Lower lobe of right lung (tissue), 2 donors: ENCODE measurements at places on chromosomes 6 and 20.

DNA sequence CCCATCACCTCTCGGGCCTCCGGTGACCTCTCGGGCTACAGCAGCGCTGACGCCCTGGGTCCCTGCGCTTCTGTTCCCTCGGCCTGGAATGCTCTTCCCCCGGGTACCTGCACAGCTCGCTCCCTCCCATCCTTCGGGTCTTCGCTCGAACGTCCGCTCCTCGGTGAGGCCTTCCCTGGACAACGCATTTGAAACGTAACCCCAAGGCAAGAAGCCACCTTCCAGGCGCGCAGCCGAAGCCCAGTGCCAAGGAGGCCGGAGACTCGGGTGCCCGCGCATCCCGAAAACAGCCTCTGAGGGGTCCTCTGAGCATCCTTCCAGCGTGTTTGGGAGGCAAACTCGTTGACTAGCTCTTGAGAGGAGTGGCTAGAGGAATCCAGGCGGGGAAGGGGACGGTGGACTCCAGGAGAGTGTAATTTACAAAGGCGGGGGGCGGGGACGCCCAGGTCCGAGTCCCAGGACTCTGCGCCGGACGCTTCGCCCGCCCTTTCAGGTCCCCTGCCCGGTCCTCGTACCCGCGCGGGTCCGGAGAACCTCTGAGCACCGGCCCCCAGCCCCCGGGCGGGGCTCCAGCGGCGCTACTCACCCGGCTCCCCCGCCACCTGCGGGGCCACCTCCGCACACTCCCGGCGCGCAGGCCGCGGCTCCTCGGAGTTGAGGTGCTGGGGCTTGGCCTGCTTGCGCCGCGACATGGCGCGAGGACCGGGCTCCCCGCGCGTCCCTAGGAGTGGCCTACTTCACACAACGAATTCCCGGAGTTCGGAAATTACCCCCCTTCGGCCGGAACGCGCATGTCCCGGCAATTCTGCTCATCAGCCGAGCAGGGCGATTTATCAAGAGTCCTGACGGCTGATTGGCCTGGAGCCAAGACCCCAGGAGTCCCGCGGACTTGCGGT is 86.8 kb downstream of the ZFP64 start:
- DNase-seq = no peak

GRCh38 chr6:54710456-54710855 is 136.1 kb upstream of the FAM83B start:
- no peak for DNase-seq

DNA sequence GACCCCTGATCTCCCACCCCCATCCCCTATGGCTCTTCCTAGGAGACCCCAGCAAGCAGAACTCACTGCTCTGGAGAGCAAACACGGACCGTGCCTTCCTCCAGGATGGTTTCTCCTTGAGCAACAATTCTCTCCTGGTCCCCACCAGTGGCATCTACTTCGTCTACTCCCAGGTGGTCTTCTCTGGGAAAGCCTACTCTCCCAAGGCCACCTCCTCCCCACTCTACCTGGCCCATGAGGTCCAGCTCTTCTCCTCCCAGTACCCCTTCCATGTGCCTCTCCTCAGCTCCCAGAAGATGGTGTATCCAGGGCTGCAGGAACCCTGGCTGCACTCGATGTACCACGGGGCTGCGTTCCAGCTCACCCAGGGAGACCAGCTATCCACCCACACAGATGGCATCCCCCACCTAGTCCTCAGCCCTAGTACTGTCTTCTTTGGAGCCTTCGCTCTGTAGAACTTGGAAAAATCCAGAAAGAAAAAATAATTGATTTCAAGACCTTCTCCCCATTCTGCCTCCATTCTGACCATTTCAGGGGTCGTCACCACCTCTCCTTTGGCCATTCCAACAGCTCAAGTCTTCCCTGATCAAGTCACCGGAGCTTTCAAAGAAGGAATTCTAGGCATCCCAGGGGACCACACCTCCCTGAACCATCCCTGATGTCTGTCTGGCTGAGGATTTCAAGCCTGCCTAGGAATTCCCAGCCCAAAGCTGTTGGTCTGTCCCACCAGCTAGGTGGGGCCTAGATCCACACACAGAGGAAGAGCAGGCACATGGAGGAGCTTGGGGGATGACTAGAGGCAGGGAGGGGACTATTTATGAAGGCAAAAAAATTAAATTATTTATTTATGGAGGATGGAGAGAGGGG is 1.4 kb downstream of the LTA start:
- no peak for DNase-seq

GRCh38 chr20:44388466-44389023 is 33.0 kb downstream of the HNF4A start:
- DNase-seq = peak; percentile 77

GRCh38 chr6:39342692-39343395 is 20.3 kb upstream of the KCNK16 start:
- DNase-seq = no peak

DNA sequence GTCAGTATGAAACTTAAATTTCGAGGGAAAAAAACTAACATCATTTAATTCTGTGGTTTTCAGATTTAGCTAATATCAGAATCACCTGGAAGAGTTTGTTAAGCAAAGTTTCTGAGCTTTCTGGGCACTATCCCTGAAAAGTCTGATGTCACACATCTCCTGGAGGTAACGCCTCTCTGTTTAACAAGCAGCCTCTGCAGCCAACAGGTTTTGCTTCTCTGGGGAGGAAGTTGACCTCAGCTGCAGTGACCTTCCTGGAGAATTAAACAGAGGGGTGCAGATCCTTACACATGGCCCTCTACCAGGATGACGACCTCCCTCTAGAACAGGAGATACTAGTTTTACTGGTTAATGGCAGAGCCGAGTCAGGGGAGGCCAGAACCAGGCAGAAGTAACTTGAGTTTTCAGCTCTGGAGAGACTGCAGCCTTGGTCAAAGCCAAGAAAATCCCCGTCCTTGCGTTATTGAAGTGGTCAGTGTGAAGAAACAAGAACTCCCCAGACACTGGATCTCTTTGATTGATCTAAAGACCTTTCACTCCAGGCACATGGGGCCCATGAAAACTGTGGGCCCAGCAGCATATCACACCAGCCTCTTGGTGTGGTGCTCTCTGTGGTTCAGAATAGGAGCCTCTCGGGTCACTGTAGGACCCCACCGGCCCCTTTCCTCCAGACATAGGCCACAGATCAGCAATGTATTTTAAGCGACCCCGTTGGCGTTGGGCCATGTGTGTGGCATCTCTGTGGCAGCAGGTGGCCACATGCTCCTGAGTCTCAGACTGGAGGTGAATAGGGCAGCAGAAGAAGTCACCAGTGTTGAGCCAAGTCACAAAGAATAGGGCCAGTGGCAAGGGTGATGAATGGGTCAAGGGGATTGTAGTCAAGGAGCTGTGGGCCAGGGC is 33.4 kb upstream of the CCR6 start:
- DNase-seq = no peak

DNA sequence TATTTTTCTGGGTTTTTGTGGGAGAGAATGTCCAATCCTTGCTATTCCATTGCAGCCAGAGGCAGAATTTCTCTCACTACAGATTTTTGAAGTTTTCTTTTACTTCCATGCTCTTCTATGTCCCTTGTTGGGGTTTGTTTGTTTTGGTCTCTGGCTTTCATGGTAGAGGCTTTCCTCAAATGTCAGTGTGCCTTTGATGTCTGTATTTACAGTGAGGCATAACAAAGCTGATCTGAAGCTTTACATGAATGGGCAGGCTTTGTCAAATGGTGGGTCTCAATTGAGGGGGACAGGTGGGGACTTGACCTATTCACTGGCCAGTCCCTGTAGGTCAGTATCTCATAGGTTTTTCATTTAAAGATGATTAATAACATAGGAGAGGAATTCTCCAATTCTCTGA is 8.6 kb upstream of the CARMIL1 start:
- DNase-seq = no peak

GRCh38 chr6:55319961-55320695 is 7.1 kb upstream of the GFRAL start:
- no peak for DNase-seq

DNA sequence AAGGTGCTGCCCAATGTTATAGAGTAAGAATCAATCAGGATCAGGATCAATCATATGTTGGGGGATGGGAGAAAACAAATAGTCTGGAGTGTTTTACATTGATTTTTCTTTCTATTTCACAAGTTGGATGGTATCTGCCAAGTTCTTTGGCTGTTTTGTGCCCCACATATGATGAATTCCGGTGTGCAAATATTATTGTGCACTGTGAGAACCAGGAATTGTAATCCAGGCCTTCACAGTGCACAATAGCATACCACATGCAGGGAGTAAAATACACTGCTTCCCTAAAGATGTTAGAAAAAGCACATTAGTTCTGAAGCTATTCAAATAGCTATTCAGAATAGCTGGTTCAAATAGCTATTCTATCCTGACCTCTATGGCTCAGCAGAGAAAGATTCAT is 133.7 kb downstream of the LCA5 start:
- no peak for DNase-seq
